Esophagus squamous epithelium (tissue), 5 donors: ENCODE measurements at places on chromosomes 5 and 9.

DNA sequence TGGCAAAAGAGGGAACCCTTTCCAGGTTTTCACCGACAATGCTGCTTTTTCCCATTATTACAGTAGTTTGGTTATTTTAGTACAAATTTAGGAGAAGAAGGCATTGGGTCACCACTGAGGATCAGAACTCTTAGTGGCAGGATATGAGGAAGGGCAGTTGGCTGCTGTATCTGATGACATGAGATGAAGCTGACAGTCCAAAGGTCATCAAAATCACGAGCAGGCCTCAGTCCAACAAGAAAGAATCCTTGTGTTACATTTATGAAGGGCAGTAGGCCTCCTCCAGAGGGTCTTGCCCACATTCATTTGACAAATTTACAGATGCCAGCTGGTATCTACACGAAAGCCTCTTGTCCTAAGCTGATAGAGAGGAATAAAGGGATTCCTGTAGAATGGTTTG lies 49.5 kb upstream of the COL15A1 start:
- no peak for DNase-seq

GRCh38 chr9:85949586-85950335 lies 8.8 kb downstream of the NAA35 start:
- DNase-seq: no peak

DNA sequence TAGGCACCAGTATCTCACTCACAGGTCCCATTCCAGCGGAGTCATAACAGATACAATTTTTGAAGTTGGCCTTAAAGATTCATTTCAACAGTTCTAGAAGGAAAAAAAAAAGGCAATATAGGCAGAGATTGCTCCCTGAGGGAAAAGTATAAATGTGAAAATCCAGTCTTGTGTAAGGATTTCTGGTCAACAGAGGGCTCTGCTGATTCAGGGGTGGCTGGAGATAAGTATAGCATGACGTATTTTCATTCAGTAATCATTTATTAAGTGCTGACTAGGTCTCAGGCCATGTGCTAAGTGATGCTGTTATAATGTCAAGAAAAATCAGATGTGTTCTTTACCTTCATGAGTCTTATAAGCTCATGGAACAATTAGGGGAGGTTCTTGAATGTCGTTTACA lies 377.3 kb upstream of the MEF2C start:
- no peak for DNase-seq

GRCh38 chr9:93667627-93668026 lies 91.2 kb downstream of the PHF2 start:
- DNase-seq: no peak

DNA sequence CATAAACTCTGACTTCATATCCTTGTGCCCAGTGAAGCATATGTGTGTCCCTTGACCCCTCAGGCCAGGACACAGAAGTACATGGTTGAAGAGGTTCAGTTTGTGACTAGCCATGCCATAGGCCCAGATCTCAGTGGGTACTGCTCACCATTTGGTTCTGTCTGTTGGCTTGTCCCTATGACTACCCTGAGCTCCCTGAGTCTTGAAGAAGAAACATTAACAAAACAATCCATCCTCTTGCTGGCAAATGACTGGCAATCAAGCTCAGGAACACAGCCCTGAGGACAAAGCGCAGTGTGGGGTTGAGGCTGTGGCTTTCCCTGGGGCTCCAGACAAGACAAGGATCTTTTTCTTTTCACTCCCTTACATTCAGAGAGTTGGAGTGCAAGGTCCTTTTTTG lies 46.3 kb downstream of the TNFAIP8 start:
- no peak for DNase-seq

- DNase-seq: no peak
Measured at GRCh38 chr5:88829054-88829453, 53.9 kb downstream of the MEF2C start.

GRCh38 chr5:41772785-41773442 lies 97.3 kb downstream of the OXCT1 start:
- no peak for DNase-seq

DNA sequence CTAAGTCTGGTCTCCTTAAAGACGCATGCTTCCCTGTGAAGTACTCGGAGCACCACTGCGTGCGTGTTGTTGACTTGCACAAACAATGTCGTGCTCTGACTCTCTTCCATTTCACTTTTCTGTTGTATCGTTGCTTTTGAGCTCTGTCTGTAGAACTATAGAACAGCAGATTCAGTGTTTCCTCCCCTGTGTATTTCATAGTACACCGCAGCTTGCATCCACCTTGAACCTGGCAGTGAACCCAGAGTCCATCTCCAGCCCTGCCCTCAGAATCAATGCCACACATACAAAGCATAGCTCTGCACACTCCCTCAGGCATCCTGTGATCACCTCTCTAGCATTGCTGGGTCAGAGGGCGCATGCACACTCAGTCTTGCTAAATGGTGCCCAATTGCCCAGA lies 37.2 kb upstream of the ADAMTS2 start:
- DNase-seq: no peak

GRCh38 chr9:92507496-92507895 lies 25.2 kb upstream of the ASPN start:
- DNase-seq: no peak

DNA sequence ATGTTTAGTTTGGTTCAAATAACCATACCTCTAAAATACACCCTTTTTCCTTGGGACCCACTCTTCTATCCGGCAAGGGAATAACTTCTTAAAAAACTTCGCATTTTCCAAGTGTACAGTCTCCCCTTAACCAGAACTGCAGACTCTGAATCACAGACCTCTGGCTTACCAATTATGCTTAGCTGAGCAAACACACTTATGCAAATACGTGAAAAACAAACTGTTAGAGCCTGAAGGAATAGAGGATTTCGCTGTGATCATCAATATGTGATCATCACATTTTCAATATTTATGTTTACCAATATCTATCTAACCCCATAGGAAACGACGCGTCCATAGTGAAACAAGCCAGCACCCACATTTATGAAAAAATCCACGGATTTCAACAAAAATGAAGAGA lies 1.3 kb downstream of the LPAR1 start:
- DNase-seq: no peak

- no peak for DNase-seq
Measured at GRCh38 chr5:150022681-150023080, 22.1 kb downstream of the HMGXB3 start.

GRCh38 chr5:102865171-102865509 lies 110.0 kb downstream of the PAM start:
- DNase-seq: no peak

- DNase-seq: no peak
Measured at GRCh38 chr5:66969963-66970362, 226.6 kb downstream of the CD180 start.
